Hematopoietic multipotent progenitor cell treated with erythropoietin and hydrocortisone succinate and interleukin-3 and kit ligand, for 17 days (in vitro differentiated cells): ENCODE measurements at places on chromosomes 12 and 14.

DNA sequence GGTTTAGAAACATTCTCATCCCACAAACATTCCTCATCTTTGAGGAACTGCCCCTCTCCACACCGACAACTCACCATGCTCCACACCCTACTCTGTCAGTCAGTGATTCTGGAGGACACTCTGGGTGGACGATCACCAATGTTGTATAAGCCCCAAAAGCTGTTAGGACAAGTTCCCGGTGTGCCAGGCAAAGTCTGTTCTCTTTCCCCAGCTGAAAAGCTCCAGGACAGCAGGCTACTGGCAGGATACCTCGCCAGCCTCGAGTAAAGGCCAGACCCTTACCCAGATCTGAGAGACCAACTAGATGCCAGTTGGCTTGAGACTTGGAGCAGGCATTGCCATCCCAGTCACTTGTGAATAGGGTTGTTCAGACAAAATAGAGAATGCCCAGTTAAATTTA, 12.0 kb downstream of the KRT5 start:
- no peak for DNase-seq

GRCh38 chr14:24463017-24463883, 20.7 kb upstream of the SDR39U1 start:
- no peak for DNase-seq

- no peak for DNase-seq
Observed at GRCh38 chr12:66763467-66763866, 84.6 kb upstream of the GRIP1 start.

DNA sequence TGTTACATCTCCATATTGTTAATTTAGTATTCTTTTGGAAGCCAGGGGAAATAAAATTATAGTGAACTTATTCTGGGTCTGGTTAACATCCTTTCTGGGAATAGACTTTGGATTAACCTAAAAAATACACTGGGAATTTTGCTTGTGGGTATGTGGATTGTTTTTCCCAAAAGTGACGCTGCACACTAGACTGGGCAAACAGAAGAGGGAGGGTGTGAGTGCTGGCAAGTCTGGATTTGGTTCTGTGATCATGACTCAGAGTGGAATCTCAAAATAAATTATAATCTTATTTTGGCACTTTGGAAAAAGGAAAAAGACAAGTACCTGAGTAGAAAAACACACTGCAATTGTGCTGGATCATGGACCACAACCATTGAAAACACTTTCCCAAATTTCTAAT, 15.2 kb upstream of the LUM start:
- no peak for DNase-seq

DNA sequence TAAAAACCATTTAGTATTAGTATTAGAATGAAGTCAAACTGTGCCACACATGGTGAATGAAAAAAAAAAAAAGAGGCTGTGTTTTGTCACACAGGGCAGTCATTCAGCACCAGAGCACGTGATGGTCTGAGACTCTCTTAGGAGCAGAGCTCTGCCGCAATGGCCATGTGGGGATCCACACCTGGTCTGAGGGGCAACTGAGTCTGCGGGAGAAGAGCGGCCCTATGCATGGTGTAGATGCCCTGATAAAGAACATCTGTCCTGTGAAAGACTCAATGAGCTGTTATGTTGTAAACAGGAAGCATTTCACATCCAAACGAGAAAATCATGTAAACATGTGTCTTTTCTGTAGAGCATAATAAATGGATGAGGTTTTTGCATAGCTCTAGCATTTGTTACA, 12.2 kb upstream of the BDKRB1 start:
- DNase-seq, result no peak

DNA sequence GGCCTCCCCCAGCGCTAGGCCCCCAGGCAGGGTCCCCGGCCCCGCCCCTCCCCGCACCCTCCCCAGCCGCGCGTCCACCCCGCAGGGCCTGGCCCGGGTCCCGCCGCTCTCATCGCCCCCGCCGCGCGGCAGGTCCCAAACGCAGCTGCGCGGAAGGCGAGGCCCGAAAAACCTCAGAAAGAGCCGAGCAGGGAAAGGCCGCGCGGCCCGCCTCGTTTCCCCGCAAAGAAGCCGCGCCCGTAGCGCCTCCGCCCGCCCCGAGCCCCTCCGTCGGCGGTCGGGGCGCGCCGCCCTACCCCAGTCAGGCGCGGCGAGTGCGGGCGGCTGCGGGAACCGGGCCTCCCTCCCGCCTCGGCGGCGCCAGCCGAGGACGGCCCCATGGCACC, 324 bp downstream of the POLE start:
- no peak for DNase-seq

- no peak for DNase-seq
Observed at GRCh38 chr14:104187931-104188726, 49.7 kb downstream of the KIF26A start.

DNA sequence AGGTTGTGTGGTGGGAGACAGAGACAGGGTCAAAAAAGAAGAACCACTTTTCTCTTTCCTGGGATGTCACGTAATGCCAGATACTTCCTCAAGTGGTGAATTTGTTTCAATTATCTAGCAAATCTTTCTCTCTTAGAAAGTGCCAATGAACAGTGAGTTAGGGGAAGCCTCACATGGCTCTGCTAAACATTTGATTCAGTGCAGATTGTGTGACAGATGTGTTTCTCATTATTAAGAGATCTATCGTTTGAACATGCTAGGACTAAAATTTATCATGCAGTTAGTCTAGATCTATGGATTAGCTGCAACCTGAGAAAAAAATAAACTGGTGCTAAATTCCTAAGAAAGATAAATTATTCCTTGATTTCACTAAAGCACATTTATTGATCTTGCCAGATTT, 247.8 kb downstream of the MDGA2 start:
- no peak for DNase-seq

- no peak for DNase-seq
Observed at GRCh38 chr12:114237230-114237629, 168.7 kb downstream of the TBX5 start.

DNA sequence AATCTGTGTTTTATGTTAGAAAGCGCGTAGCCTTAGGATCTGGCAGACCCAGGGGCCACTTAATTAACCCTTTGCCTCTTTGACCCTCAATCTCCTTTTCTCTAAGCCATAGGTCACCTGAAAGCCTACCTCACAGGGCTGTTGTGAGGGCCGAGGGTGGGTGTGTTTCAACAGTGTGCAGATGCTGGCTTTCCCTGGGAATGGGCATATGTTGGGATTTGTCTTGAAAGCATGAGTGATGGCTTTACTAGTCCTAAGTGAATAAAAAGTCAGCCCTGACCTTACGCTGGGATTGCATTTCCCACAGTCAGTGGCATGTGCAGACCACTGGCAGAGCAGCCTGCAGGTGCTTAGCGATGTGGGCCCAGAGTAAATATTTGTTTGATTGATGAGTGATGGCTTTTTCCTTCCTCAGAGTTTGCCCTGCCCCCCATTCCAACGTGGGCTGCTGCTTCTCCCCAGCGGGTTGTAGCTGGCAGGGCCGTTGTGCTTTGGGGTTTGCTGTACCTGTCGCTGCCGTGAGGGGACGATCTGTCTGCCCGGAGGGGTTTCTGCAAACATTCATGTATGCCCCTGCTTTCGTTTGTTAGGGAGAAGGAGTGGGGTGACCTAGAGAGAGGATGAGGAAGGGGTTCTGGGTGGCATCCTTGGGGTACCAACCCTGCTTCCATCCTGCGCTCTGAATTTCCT, 31.5 kb downstream of the MEG3 start:
- no peak for DNase-seq

DNA sequence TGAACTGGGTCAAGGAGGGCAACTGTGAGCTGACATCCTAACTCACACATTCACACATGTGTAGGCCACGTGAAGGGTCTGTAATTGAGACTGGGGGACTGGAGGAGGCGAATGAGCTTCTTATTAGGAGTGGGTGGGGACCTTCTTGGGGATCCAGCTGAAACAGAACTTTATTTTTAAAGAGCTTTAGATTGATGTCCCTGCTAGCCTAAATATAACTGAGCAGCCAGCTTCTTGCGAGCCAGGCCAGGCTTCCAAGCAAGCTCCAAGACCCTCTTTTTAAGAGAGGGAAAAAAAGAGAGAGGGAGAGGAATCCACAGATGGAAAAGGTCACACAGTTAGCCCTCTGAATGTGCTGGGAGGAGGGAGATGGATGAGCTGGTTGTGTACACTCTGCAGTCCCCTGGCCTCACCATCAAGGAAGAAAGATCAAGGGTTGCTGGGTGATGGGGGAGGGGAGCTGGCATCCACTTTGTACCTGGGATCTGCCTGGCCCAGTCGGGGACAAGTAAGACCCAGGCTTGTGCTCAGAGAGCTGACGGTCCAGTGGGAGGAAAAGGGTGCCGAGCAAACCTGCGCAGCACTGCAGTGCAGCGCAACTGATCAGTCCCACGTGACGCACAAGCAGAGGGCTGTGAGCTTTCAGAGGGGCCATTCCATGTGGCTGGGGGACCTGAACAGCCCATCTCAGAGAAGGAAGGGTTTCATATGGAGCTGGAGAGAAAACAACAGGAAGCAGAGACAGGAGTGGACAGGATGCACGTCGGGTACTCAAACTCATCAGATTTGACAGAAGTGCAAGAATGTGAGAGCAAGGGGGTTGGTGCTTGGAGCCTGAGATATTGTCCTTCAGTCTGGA, 154.5 kb downstream of the ZFP36L1 start:
- DNase-seq, result no peak

GRCh38 chr14:95527387-95528002, 7.4 kb upstream of the GLRX5 start:
- DNase-seq, result peak; percentile 85

DNA sequence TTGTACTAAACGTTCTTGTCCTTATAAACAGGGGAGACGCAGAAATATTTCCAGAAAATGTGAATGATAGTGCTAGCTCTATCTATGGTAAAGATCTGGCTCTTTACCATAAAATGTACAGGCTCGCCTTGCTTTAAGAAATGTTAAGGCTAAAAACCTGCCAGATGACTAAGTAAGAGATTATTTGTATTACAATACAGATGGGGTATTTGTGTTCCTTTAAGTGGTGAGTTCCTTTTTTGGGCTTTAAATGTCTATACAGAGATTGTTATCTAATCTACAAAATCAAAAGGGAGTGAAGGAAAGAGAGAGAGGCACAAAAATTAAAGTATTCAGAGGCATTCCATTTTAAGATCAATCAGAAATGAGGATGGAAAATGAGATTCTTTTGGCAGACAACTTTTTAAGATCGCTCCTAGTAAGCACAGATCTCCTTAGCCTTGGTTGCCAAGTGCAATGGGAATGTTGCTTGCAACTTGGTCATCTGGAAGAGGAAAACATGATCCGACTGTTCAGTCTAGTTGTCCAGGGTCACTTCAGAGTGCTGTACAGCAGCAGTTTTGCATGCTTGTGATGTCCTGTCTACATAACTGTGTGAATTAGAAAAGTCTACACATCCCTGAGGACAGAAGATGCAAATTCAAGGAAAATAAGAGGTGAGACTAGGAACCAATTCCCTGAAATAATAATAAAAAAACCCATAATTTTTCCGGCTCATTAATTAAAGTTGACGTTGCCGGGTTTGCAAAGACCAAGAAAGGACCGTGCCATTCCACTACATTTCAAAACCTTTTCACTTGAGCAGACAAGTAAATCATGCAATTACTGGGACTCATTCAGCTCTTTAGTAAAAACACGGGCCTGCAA, 380.8 kb downstream of the EGLN3 start:
- DNase-seq, result no peak

GRCh38 chr12:128008341-128008740, 258.6 kb upstream of the TMEM132C start:
- DNase-seq, result no peak

DNA sequence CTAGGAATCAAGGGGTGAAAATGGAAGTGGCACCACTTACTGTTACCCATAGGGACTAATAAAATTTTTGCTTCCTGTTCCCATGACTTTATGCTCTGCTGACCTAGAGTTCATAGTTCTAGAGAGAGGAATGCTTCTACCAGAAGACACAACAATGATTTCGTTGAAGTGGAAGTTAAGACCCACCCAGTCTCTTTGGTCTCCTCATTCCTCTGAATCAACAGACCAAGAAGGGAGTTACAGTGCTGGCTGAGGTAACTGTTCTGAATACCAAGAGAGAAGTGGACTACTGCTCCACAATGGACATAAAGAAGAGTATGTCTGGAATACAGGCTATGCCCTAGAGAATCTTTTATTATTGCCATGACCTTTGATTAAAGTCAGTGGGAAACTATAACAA, 23.5 kb upstream of the DYRK2 start:
- DNase-seq, result no peak

DNA sequence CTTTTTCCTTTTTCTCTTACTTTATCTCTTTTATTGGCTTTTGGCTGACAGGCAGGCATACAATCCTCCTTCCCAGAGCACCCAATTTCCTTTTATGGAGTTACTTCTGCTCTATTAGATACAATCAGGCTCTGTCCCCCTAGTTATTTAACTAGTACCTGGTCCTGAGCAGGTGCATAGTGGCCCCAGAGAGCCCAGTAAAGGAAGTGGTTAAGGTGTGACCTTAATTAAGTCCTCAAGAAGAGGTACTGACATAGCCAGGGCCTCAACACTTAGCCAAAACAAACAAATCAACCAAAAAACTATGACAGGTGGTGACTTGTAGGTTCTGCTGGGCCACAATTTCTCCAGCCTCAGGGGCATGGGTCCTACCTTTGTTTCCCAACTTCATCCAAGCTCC, 82.9 kb downstream of the CCDC60 start:
- no peak for DNase-seq

DNA sequence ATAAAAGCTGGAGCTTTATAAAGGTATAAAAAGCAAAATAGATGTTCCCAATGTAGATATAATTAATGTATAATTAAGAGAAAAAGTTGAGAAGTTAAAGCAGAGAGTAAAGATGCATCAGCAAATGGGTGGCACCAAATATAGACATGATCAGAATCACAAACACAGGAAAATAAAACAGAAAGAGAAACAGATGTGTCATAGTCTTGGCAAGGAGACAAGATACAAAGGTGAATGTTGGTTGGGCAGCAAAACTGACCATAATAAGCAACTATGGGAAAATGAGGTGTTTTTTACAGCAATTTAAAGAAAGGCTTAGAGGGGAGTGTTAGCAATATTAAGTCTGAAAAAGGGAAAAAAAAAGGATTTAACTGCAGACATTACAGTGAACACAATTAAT, 135.4 kb upstream of the CLEC14A start:
- DNase-seq, result no peak

- DNase-seq, result no peak
Observed at GRCh38 chr14:56505361-56505760, 74.2 kb upstream of the TMEM260 start.

DNA sequence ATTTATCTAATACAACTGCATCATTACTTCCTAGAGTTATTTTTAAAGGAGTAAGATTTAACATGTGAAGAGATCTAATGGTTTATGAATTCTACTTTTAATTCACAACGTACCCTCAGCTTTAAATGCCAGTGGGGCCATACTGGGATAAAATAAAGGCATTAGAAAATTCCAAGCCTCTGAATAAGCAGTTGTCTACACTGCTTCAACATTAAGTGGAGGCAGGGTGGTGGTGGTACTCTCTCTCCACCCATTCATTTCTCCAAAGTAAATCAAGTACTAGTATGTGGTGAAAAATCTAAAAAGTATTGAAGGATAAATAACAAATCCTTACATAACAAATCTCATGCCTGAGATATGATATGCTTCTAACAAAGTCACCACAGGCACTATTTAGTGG, 52.4 kb downstream of the FERMT2 start:
- DNase-seq, result no peak

DNA sequence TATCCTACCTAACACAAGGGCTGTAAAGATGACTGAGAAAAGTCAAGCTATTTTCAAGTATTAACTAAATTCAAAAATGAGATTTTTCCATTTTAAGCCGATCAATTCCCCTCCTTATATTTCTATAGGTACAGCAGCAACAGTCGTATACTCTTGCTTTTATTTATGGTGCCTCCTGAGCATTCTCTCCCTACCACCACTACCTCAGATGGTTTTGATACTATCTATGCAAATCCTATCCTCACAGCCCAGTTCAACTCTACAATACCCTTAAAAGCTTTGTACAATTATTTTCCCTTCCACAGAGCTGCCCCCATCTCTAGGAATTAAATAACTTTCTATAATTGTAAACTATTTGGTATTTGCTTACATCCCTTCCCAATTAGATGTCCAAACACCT, 52.1 kb downstream of the GALC start:
- no peak for DNase-seq
